ENCODE measurements at places on chromosomes 2 and 18.
A peak's percentile ranks its signal among the peaks of the same experiment; 100 is the strongest.

DNA sequence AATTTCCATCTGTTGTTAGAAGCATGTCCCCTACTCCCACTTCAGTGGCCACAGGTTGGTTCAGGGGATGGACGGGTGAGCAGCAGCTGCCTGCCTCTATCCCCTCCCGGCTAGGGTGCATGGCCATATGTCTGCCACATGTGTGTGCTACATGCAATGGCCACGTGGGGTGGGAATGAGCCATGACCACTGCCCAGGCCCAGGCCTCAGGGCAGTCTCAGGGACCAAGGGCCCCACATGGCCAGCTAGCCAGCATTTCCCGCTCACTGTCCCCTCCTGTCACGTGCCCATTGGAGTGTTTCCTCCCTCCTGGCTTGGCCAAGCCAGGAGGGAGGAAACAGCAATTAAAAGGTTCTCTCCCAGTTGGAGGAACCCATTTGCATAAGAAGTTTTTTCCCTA lies 117.1 kb downstream of the KCNS3 start:
- no peak for DNase-seq

- DNase-seq = no peak
Measured at GRCh38 chr18:43961722-43962121, 684.4 kb upstream of the SYT4 start.

- DNase-seq = no peak
Measured at GRCh38 chr2:201813996-201814760, 7.8 kb downstream of the CDK15 start.

DNA sequence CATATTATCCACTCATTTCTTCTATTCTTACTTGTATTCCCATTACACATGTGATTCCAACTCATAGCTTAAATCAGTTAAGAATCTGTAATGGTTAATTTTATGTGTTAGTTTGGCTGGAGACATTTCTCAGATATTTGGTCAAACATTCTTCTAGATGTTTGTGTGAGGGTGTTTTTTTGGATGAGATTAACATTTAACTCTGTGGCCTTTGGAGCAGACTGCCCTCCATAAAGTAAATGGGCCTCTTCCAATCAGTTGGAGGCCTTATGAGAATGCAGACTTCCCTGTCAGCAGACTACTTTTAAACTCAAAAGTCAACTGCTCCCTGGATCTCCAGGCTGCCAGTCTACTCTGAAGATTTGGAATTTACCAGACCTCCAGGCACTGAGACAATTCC lies 976.8 kb upstream of the ACVR2A start:
- DNase-seq = no peak

GRCh38 chr2:28488083-28488830 lies 7.6 kb upstream of the PLB1 start:
- DNase-seq = no peak

DNA sequence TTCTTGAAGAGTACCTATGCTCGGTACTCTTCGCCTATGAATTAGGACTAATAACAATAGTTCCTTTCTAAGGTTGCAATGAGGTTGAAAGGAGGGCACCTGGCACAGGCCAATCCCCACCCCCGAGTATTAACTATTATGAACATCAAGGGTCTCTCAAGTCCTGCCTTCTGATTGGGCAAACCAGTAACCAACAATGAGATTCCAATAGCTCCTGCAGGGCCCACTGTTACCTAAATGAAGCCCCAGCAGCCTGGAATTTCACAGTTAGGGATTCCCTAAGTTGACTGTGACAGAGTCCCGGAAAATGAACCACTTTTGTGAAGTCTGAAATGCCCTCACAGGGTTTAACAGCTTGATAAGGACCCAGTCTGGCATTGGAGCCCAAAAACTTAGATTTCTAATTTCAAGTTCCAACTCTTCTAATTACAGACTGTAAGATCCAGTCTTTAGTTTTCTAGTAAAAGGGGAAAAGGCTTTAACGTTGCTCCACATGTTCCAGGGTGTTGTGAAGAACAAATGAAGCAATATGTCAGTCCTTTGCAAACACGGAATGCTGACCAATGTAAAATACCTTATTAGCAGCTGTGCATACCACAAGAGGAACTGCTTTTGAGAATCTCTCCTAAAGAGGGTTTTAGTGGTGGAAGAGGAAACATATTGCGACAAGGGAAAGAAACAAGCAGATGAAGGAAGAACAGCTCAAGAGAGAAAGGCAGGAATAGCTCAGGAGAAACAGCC lies 277.7 kb upstream of the MAP2 start:
- no peak for DNase-seq

GRCh38 chr2:35891936-35892335 lies 463.6 kb upstream of the CRIM1 start:
- DNase-seq = no peak

DNA sequence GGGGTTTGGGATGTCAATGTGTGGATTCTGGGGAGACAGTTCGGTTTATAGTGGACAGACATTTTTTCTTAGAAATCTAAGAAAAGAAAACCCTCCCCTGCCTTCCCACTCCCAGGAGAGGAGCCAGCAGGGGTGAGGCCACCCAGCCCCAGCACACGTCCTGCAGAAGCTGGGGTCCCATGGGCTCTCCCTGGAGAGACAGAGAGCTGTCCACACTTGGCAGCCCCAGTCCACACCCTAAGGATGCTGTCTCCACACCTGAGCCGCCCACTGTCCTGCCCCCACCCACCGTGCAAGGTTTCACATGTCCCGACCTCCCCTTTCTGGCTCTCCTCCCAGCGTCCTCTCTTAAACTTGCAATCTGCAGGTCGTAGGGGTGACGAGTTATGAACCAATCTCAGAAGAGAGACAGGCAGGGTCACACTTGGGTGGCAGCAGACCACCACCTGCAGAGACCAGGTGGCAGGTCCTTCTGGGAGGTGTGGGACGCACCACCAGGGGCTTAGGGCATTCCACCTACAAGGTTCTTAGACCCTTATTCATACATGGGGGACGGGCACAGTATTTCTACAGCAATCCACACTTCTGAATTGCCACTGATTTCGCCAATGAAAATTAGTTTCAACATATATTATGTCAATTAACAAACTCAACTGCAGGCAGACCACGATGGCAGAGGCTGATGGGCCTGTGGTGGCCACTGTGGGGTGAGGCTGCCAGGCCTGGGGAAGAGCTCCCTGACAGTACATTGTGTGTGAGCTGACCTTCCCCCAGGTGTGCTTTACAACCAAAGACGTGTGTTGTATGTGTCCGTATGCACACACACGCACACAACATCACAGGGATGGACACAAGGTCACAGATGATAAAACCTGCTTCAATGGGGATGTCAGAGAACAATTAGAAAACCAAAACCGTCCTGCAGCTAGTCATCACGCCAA lies 158.5 kb downstream of the TPO start:
- DNase-seq = no peak

DNA sequence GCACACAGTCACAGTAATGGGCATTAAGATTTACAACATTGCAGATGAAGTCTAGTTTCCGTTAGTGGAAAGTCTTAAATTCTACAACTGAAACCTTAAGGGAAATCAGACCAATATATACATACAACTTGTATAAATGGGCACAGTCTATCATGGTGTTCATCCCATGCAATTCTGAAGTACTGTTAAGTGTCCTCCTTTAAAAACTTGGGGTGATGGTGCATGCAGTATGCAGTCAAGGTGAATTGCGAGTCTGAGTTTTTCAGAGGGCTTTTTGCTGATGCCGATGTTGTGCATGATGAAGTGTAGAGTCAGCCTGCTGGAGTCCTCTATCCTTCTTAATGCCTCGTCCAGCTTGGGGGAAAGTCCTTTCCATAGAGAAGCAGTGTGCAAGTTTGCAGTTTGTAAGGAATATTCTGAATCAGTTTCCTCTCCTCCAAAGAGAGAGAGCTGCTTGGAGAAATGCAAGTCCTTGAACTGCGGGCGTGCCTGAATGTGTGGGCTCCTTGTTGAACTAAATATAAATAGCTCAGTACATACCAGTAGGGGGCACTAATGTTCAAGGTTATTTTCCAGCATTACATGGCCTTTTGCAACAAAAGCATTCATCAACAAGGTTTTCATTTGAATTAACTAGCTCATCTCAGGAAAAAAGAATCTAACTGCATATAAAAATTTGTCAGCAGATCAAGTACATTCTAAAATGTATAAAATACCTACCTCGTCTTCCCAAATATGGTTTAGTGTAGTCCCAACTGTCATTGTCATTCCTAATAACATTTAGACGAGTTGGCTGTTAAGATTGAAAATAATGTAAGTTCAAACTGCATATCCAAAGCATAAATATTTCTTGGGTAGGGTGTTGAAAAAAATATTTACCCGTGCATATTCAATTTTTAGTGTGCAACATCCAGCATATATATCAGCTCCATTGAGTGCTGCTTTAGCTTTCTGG lies 21.3 kb downstream of the HNRNPLL start:
- DNase-seq = no peak

GRCh38 chr18:21383031-21383430 lies 141.0 kb downstream of the GREB1L start:
- no peak for DNase-seq

- DNase-seq = no peak
Measured at GRCh38 chr18:12882453-12883371, 1.3 kb downstream of the PTPN2 start.

DNA sequence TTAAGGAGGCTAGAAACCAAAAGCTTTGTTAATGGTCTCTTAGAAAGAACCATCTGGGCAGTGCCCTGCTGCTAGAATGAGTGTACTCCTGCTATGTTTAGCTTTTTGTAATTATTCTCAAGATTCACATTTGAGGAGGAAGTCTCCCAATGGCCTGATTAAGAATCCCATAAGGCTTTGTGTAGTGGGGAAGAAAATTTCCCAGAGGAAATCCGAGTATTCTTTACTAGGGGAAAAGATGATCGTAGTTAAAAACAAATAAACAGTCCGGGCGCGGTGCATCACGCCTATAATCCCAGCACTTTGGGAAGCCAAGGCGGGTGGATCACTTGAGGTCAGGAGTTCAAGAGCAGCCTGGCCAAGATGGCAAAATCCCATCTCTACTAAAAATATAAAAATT lies 117.9 kb downstream of the PTRHD1 start:
- DNase-seq = no peak

- DNase-seq = no peak
Measured at GRCh38 chr2:76749858-76750257, 772.3 kb downstream of the LRRTM4 start.

DNA sequence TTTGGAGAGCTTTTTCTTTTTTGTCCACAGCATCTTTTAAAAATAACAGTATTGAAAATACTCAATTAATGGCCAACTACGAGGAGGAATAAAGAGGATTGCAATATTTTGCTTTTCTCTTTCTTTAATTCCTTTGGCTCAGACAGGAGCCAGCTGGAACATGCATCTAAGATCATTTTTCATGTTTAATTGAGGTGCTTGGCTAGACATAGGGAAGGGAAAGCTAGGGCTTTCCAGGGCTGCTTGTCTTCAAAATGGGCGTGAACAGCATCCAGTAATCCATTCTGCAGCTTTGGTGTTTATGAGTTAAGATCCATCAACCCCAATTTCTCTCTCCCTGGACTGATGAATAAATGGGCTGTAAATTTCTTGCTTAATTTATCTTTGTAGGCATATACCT lies 323.0 kb downstream of the PTPRM start:
- DNase-seq = no peak

DNA sequence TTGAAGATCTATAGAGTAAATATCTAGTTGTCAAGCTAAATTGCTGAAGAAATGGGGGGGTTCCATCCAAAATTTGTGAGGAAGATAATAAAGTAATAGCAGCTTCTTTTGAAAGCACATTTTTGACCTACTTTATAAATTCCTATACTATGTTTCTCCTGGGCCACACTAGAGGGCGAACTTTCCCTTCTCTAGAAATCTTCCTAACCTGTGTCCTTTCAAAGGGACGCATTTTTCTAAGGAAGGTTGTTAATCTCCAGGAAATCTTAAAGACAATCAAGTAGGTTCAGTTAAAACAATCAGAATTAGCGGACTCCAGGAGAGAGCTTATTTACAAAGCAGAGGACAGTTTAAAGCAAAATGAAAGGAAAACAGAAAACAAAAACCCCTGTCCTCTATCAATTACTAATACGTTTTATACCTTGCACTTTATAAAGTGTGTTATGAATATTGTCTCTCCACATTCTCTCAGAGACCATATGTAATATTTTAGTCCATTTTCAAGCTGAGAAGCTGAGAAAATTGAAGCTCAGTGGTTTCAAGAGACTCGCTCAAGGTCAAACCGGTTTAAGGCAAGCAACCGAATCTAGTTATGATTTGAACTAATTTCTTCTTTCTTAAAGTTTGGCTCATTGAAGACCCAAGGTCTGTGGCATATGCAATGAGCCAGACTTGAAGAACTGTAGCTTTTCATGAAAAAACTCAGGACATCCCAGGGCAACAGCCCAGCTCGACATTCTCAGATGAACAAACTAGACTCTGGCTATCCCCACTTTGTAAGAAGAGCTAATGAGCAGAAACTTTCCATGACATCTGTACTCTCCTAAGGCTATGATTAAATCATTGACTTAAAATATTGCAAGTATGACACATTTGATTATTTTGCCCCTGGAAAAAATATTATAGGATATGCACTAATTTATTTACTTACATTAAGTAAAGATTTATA lies 273.6 kb downstream of the PAX3 start:
- DNase-seq = no peak

DNA sequence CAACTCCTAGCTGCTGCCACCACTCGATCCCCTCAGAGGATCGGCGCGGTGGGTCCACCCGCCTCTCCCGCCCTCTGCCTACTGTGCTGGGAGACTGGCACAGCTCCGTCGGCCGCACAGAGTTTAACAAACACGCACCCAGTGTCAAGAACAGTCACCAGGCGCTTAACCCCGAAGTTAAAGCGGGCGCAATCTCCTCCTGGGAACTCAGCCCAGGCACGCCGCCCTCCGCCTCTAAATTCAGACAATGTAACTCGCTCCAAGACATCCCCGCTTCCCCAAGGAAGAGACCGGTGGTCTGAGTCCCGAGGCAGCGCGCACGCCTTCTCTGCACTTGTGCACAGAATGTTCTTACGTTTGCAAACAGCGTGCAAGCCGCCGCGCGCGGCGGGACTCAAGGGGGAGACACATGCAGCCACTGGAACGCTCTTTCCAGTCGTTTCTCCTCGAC lies 533 bp downstream of the CXCR4 start:
- DNase-seq = peak; percentile 16

GRCh38 chr2:222622910-222623309 lies 33.0 kb downstream of the FARSB start:
- no peak for DNase-seq

- DNase-seq = no peak
Measured at GRCh38 chr2:7661502-7661901, 744.3 kb downstream of the RNF144A start.

GRCh38 chr2:231169488-231169887 lies 28.9 kb upstream of the ARMC9 start:
- no peak for DNase-seq

DNA sequence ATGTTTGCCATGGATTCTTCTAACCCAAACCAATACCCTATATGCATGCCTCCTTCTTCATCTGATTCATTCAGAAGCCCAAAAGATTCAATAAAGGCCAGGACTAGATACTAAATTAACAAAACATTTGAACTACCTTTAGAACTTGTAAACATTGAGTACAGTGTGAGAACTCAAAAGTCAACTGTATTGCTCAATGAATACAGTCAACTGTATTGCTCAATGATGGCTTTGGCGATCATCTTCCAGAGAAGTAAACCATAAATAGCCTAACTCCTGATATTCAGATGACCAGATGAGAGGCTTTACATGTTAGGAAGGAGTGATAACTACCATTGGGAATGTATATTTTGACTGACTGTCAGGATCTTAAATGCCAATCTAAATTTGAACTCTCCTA lies 206.5 kb upstream of the ITGA4 start:
- DNase-seq = no peak

Data from brain microvascular endothelial cell (primary cell).